CD4-positive, alpha-beta T cell treated with Interleukin-21 for 1 hour (primary cell): ENCODE measurements at places on chromosomes 6 and 20.
A peak's percentile ranks its signal among the peaks of the same experiment; 100 is the strongest.

DNA sequence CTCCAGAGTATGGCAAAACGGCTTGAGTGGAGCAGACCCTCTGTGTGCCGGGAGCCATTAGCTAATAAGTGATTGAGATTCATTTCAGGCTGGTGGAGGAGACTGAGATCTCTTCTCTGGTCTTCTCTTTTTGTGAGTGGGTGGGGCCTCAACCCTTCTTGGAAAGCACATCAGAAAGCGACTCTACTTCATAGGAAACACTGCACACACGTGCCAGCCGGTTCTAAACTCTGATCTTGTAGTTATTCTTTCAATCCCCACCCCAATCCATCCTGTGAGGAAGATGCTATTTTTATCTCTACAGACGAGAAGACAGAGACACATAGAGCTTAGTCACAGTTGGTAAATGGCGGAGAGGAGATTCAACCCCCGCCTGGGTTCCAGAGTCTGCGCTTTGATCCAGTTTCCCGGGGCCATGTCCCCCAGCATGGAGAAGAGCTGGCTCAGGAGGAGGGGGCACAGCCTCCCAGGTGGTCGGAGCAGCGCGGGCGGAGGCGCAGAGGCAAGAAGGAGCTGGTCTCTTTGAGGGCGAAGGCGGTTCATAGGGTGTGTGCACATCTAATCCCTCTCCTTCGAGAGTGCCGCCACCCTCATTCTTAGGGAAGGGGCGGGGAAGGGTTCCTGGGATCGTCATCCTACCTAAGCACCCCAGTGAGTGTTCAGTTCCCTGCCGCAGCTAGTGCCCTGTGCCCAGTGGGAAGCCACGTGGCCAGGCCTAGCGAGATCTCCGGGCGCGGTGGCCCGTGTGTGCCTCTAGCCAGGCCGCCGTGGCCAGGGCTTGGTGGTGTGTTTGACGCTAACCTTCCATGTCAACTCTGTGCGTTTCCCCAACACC, 49.0 kb upstream of the TAGAP start:
- peak; percentile 36 for DNase-seq

GRCh38 chr6:16514249-16514648, 247.0 kb downstream of the ATXN1 start:
- DNase-seq: peak; percentile 66

DNA sequence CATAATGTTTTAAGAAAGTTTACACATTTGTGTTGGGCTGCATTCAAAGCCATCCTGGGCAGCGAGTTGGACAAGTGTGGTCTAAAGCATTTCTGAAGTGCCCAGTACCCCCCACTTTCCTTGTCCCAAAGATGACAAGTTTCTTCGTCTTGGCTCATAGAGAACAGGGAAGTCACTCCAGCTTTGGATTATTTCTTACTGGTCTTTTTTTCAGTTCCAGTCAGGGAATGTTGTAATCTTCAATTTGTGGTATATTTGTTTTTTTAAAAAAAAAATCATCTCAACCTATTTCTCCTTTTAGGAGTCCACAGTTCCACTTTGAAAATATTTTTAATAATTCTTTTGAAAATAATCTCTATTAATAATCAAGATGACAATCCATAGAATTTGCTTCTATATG, 34.0 kb downstream of the SLX4IP start:
- DNase-seq: no peak

GRCh38 chr20:51036226-51036625, 13.3 kb upstream of the KCNG1 start:
- DNase-seq: no peak

GRCh38 chr6:133240511-133241085, 559 bp upstream of the EYA4 start:
- DNase-seq: no peak

GRCh38 chr6:97222903-97223302, 60.1 kb downstream of the MMS22L start:
- DNase-seq: no peak

DNA sequence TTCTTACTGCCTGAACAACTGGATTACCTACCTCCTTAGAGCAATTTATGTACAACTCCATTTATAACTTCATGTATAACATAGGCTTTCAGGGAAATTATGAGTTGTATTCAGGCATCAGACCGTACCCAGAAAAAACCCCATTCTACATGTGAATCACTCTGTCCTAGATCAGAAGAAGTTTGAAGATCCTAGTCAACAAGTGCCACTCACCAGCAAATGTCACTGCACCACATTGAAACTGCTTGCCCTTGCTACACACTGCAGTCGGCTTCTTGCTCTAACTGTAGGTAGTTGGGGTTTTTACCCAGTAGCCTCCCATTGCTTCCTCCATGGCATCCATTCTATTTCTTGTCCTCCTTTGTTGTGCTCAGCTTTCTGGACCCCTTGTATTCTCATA, 132.4 kb downstream of the DNAH8 start:
- no peak for DNase-seq

DNA sequence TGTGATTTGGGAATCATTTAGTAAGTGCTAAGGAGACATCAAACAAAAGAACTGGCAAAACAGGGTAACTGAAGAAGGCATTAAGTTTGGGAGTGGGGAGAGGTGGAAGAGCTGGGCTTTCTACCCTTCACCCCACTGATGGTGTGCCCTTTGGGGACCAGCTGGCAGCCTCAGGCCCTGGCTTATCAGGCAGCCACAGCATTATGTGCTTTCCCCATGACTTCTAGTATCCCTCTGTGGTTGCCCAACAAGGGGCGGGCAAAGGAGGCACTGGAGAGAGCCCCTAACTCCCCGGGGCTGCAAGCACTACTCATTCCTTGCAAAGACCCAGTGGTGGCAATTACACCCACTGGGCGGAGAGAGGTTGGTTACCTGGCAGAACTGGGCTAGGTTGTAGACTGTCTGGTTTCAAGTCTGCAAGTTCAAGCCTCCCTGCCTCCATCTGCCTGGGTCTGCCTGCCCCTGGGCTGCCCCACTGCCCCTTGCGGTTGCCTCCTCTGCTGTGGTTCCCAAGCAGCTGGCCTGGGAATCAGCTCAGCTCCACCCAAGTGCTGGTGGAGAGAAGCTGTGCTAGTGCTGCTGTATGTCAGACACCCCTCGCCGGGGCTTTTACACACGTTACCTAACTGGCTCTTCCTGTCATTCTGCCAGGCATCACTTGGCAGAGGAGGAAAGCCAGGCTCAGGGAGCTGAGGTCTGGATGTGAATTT, 29.9 kb downstream of the KCNK5 start:
- DNase-seq: no peak

DNA sequence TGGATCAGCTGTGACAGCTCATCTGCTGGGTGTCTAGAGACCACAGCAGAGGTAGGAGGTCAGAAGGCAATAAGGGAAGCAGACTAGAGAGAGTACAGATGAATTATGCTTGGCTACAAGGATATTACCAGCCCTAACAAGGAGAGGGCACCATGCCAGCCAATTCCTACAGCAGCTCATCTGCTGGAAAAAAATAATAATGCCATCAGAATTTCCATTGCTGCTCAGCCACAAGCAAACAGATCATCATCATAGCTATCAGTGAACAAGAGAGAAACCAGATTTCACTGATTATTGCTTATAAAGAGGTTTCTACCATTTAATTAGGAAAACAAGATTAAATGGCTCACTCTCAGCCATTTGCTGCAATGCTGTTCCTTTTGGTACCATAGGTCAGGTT, 66.5 kb downstream of the PSMG4 start:
- DNase-seq: no peak

- no peak for DNase-seq
Observed at GRCh38 chr6:168180548-168181011, 101.6 kb upstream of the FRMD1 start.

- DNase-seq: no peak
Observed at GRCh38 chr6:147216915-147217314, 12.7 kb downstream of the STXBP5 start.

- no peak for DNase-seq
Observed at GRCh38 chr20:47464380-47465101, 37.1 kb upstream of the NCOA3 start.
